Retina (tissue), 1 donor: ENCODE measurements at places on chromosomes 13 and 19.

- DNase-seq: no peak
Measured at GRCh38 chr19:28196961-28197360, 1016.0 kb downstream of the UQCRFS1 start.

GRCh38 chr13:49830721-49831120 lies 38.2 kb upstream of the KPNA3 start:
- no peak for DNase-seq

- no peak for DNase-seq
Measured at GRCh38 chr13:31334547-31334946, 134.8 kb downstream of the B3GLCT start.

GRCh38 chr13:83881917-83882605 lies at the start of gene SLITRK1:
TSS of gene SLITRK1 (minus strand) at chr13:83882474. CDS start at chr13:83881507, 967 bp downstream.
- peak; percentile 92 for DNase-seq

GRCh38 chr19:56720281-56720680 lies 48.7 kb upstream of the ZNF835 start:
- peak; percentile 75 for DNase-seq

DNA sequence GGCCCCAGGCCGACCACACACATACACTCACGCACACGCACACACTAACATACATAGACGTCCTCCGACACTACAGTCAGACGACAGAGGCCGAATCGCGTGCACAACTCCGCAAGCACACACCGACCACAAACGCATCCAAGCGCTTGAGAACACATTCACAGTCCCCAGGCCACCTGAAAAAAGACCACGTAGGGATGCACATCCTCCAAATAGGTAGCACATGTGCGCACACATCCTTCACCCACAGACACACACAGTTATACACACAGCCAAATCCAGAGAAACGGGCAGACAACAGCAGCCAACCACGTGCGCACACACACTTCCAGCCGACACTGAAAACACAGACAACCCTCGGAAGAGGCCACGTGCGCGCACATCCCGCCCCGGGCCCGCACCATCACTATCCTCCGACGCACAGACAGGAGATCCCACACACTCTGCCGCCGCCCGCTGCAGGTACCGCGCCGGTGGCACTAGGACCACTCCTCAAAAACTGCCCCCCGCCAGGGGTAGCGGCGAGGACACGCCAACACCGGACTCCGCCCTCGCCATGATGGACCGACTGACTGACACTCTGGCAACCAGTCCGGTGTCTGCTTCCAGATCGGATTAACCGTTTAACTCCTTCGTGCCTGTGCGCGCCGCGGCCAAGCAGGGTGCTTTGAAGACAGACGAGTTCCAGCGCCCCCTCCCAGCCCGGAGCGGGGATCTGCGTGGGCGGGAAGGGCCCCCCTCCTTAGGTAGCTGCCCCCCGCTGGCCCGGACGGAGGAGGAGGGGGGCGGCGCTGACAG lies 493 bp upstream of the PDE4A start:
- peak; percentile 79 for DNase-seq

DNA sequence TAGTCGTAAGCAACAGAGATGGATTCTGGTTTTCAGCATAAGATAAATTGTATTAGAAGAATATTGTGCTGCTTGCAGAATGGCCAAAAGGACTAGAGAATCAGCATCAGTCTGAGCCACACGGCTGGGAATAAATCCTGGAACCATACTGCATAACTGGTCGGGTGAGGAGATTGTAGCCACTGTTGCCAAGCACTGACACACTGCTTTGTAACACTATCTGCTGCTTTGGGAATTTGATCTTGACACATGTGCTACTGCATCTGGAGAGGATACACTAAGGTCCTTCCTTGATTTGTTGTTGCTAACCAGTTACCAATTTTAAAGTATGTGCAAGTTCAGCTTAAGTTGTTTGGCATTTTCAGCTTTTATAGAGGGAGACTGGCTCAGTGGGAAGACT lies 1.9 kb downstream of the HNRNPA1L2 start:
- DNase-seq: no peak

DNA sequence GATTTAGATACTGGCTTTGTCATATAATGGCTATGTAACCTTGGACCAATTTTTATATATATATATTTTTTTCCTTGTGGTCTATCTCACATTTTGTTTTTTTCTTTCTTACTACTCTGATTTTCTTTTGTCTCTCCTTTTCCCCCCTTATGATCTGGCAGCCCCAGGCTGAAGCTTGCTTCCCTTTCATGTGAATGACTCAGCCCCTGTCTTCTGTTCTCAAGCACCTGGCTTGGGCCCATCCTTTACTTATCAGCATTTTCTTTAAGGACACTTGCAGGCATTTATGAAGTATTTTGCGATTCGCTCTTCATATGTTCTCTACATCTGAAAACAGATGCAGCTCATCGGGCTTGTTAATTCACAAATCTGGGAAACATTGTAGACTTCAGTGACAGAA lies 163.6 kb downstream of the SPRY2 start:
- DNase-seq: no peak

DNA sequence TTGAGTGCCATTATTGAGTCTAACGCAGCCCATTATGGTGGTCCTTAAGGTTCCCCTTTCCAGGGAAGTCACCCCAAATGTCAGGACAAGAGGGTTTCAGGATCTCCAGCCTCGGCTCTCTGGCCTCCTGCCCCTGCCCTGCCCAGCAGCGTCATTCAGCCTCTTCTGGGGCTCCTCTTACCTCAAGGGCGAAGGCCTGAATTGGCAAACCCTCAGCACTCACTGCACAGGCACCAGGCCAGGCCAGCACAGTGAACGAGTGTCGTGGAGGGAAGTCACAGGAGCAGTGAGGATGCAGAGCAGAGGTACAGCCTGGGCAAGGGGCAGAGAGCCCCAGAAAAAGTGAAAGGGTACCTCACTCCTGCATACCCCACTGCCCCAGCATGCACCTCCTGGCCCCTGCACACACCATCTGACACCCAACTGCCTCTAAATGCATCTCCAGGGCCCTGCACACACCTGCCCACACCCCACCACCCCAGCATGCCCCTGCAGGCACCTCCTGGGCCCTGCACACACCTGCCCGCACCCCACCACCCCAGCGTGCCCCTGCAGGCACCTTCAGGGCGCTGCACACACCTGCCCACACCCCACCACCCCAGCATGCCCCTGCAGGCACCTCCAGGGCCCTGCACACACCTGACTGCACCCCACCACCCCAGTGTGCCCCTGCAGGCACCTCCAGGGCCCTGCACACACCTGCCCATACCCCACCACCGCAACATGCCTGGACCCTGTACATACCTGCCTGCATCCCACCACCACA lies 19.8 kb downstream of the SLC25A42 start:
- no peak for DNase-seq

DNA sequence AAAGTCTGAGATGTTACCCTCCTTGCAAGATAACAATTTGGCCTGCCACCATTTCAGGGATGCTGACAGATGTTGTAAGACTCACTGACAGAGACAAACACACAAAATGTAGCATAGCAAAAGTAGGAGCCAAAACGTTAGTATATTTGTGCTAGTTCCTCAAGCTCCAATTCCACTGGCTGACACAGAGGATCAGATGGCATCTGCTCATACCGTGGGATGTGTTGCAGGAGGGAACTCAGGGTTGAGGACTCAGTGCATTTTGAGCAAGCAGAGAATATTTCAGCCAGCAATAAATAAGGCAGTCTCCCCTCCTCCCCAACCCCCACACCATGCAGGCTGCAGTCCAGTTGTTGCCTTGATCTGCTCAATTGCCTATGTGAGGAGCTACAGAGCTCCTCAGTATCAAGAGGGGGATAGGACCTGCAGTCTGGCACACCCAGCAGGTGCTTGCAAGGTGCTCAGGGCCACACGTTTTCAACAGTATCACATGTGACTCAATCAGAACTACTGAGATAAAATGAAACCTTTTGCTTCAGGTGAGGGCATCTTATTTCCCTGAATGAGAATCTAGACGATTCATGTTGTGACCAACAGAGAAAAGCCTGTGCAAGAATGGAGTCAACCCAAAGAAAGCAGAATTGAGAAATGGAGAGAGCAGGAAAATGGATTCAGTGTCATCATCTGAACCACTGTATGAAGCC lies 23.6 kb upstream of the LRCH1 start:
- DNase-seq: no peak

- DNase-seq: no peak
Measured at GRCh38 chr19:661427-662196, 1.4 kb downstream of the RNF126 start.
